GM04503 (cell line): ENCODE measurements at places on chromosomes 1 and 21.

GRCh38 chr21:41601573-41602368 is 93.8 kb upstream of the TMPRSS2 start:
- no peak for DNase-seq

DNA sequence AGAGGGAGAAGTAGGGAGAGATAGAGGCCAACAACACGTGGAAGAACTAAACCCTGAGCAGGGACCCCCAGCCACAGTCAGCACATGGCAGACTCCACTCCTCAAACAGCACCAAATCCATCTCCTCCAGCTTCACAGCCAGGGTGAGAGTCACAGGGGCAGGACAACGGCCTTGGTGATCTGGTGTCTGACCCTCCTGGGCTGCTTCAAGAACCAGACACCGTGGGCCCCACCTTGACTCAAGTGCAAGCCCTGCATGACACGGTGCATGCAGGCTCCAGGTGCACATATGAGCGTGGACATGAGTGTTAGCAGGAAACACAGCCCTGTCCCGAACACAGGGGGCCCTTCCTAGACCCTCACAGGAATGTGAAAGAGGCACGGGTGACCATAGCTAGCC is 21.9 kb downstream of the S100A7 start:
- DNase-seq, result no peak

DNA sequence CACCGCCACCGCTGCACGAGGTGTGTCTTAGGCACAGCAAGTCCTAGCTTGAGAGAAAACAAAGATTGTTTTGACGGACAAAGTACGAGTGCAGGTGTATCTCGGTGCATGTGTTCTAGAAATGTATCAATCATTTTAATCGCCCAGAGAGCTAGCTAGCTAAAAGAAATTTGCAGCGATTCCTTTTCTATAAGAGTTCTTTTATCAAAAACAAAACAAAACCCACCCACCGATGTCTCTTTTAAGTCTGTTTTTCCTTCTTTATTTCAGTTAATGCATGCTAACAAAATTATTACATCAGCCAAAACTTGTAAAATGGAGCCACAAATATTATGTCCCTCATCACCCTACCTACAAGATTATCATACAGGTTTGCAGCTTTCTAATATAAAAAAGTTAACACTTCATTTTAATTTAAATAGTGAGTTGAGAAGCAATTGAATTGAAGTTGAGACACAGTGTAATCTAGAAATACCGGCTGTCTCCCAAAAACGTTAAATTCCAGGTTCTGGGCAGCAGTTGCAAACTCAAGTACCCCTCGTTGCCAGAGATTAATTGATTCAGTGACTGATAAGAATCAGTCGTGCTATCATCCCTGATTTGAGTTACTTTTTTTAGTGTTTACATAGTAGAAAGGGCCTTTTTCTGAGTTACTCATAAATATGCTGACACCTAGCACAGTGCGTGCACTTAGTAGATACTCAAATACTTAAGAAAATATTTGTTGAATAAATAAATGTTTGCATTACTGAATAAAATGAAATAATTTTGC is 1.5 kb upstream of the SYDE2 start:
- DNase-seq, result no peak

DNA sequence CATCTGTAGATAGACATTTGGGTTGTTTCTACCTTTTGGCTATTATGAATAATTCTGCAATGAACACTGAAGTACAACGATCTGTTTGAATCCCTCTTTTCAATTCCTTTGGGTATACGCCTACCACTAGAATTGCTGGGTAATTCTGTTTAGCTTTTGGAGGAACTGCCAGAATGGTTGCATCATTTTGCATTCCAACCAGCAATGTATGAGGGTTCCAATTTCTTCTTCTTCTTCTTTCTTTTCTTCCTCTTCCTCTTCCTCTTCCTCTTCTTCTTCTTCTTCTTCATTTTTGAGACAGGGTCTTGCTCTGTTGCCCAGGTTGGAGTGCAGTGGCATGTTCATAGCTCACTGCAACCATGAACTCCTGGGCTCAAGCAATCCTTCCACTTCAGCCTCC is 13.8 kb upstream of the THEM5 start:
- DNase-seq, result no peak

DNA sequence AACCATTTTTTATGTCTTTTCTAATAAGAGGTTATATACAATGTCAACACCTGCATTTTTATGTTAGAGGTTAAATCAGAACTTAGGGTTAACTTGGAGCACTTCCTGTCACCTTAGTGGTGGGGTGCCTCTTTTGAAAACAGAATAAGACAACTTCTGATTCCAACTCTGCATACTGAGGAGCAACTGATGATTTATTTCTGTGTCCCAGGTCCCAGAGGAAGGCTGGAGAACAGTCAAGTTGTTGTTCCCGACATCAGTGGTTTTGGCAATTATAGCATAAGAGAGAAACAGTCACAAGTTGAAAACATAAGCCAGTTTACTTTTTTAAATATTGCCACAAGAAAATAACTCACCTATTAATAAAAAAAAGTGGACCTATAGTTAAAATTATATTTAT is 871.0 kb upstream of the ADAMTS5 start:
- no peak for DNase-seq
